ENCODE measurements at places on chromosomes 4 and X. TPM values are rescaled to one million over a fixed set of nuclear protein-coding genes. Genes with fewer than 3 reads are reported as not detected.

GRCh38 chr4:121800638-121800960 is 524 bp upstream of the EXOSC9 start:
- DNase-seq: no peak

DNA sequence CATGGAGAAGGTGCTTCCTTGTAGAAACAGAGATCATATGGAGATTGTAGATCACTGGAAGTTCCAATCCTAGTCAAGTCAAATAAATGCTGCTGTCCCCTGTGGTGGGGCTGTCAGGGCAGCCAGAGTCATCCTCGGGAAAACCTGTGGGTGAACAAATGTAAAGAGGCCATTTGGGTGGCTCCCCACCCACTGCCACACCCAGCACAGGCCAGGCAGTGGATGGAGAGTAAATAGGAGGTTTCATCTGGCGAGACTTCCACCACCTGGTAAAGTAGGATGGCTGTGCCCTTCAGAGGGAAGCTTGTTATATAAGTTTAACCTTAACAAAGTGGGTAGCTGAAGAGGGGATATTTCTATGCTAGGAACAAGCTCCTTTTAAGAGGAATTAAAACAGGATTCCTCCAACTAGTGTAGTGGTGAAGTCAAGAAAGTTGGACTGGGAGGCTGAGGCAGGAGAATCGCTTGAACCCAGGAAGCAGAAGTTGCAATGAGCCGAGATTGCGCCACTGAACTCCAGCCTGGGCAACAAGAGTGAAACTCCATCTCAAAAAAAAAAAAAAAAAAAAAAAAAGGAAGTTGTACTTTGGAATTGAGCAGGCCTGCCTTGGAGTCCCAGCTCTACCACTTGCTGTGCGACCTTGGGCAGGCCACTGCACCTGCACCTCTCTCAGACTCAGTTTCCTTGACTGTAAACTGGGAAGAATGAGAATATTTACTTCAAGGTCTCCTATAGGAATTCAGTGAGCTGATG is 273.7 kb downstream of the PTTG2 start:
- no peak for DNase-seq

DNA sequence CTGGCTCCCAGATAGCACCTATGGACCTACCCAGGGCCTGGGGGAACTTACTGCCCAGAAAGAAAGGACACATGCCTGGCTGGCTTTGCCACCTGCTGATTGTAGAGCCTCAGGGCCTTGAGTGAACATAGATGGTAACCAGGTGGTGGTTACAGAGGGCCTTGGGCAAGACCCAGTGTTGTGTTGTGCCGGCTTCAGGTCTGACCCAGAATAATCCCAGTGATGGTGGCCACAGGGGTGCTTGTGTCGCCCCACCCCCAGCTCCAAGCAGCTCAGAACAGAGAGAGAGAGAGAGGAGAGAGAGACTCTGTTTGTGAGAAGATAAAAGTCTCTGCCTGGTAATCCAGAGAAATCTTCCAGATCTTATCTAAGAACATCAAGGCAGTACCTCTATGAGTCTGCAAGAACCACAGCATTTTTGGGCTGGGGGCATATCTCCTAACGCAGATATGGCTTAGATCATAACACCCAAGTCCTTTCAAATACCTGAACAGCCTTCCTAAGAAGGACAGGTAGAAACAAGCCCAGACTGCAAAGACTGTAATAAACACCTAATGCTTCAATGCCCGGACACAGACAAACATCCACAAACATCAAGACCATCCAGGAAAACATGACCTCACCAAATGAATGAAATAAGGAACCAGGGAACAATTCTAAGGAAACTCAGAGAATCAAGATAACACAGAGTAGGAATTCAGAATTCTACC is 16.3 kb upstream of the RP2 start:
- no peak for DNase-seq

GRCh38 chrX:104922206-104922621 is 298.3 kb downstream of the TEX13A start:
- peak; percentile 28 for DNase-seq

- no peak for DNase-seq
Observed at GRCh38 chrX:1463581-1463980, 10.9 kb upstream of the ASMTL start.

- DNase-seq: no peak
Observed at GRCh38 chr4:150650751-150651150, 68.8 kb downstream of the MAB21L2 start.

- no peak for DNase-seq
Observed at GRCh38 chrX:75883446-75883845, 98.4 kb upstream of the MAGEE2 start.

GRCh38 chrX:111854556-111855490 is 21.2 kb upstream of the TRPC5OS start:
- no peak for DNase-seq

- no peak for DNase-seq
Observed at GRCh38 chr4:173008436-173008835, 160.2 kb upstream of the GALNT7 start.

- DNase-seq: no peak
Observed at GRCh38 chr4:22498866-22499265, 17.0 kb downstream of the ADGRA3 start.

DNA sequence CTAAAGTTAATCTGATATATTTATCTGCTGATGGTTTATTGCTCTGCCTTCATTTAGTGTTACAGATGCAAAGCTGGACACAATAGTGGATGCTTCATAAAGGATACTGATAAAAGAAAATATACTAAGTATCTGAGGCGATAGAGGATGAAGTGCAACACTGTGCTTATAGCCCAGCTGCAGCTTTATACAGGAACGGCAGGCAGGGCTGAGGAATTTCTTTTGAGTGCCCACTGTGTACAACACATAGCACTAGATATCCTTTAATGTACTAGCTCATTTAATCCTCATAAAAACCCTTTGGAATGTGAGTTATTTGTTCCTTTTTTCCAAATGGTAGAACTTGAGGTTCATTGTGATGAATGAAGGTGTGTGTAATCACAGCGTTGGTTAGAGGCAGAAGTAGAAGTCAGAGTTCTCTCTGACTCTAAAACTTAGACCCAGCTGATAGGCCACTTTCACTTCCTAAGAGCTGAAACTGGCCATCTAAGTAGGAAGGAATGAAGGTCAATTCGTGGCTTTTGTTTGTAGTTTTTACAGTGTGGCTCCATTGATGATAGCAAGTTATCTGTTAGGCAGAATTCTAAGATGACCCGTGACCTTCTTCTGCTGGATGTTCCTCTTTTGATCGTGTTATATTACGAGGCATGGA is 138.0 kb downstream of the VEGFC start:
- no peak for DNase-seq

GRCh38 chr4:173002830-173003561 is 165.6 kb upstream of the GALNT7 start:
- DNase-seq: no peak

DNA sequence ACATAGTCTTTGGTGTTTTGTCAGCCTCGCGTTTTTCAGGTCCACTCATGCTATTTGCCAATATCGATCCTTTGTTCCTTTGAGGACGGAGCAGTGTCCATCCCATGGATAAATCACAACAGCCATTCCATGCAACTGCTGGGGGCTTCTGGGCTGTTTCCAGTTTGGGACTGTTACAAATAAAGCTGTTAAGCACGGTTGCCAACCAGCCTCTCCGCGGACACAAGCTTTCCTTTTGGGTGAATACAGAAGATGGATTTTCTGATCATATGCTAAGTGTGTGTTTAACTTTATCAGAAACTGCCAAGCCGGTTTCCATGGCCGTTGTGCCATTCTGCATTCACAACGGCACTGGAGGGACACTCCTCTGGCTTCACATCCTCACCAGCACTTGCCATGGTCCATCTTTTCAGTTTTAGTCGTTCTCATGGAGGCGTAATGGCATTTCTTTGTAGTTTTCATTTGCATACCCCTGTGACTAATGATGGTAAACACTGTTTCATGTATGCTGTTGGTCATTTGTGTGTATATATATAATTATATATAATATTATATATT is 67.8 kb downstream of the ABLIM2 start:
- DNase-seq: no peak

DNA sequence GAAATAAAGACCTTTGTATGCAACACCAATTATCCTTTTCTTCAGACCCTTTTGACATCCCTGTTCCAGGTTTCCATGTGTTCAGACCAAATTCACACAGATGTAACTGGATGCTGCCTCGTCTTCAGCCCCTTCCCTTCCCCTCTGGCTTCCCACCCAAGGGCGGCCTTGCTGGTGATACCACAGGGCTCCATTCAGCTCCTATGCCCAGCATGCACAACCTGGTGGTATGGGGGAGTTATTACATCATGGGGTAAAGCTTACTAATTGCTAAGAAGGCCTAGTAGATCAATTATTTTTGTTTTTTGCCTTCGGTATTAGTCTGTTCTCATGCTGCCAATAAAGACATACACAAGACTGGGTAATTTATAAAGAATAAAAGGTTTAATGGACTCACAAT is 317.0 kb upstream of the CXXC4 start:
- DNase-seq: no peak

GRCh38 chrX:10769696-10770619 is 149.6 kb upstream of the MID1 start:
- DNase-seq: no peak

- DNase-seq: no peak
Observed at GRCh38 chr4:128290526-128290925, 2.9 kb upstream of the PGRMC2 start.

DNA sequence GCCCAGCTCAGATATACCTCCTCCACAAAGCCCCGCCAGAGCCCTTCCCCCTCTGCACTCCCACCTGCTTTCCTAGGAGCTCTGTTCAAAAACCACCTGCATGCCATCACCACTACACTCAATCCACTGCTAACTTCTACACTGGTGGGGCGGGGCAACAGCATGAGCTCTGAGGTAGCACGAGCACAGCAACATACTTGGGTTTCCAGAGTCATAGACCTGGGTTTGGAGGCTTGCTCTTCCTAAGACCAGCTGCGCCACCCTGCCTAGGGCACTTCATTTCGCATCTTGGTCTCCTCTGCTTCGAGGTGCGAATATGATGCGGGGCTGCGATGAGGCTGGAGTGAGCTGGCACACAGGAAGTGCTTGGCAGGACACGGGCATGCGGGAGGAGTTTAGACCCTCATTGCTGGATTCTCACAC is 3.6 kb downstream of the SASH3 start:
- DNase-seq: no peak

GRCh38 chrX:340641-341423 is 22.2 kb upstream of the GTPBP6 start:
- DNase-seq: no peak

DNA sequence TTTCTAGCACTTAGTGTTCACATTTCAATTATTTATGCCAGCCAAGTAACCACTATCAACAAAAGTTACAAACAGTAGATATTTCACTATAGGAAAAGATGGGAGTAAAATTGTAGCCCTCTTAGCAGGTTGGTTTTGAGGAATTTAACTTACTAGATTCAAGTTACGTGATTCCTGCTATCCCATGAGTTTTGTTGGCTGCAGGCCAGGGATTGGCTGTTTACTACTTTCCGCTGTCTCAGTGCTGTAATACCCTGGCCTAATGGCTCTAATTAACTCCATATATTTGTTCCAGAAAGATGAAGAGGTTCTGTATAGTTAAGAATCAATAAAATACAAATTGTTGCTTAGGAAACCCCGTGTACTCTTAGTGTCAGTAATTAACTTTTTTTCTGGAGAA is 55.5 kb upstream of the MAGED1 start:
- peak; percentile 19 for DNase-seq

- no peak for DNase-seq
Observed at GRCh38 chr4:178953447-178954120, 1511.3 kb upstream of the AGA start.

DNA sequence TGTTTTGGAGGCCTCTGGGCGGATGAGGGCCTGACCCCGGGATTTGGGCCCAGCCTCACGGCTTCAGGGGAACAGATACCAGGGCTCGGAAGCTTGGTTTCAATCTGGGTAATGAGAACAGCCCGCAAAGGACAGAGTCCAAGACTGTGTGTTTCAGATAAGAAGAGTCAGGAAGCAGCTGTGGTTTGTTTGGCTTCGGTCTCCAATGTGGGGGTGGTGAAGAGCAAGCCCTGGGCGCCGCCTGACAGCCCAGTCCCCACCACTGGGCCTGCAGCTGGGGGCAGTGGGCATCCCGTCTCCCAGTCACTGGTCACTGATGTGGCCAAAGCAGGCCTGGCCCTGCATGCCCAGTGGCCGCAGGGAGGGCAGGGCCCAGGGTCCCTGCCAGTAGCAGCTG is 9.1 kb downstream of the WFS1 start:
- no peak for DNase-seq

Gene EGFL6
- 11.8 TPM for total RNA-seq

Gene SATL1
- not detected for total RNA-seq

Gene SYP
- 2.7 TPM for total RNA-seq

Gene BTK
- 7.9 TPM for total RNA-seq

Gene TDO2
- total RNA-seq: not detected

Gene TIMM8A
- 3.5 TPM for total RNA-seq

Gene RASGEF1B
- total RNA-seq: 16.4 TPM

Gene TLR7
- total RNA-seq: 2.3 TPM

Gene VSIG4
- 63.3 TPM for total RNA-seq

Gene PRR27
- total RNA-seq: not detected

Measured in breast epithelium (tissue), 4 donors.